ENCODE measurements at places on chromosomes 11 and 22. TPM values are rescaled to one million over a fixed set of nuclear protein-coding genes. Genes with fewer than 3 reads are reported as not detected.

The OR8G5 gene
- 0.05 TPM for total RNA-seq

The GPR83 gene
- total RNA-seq = 0.14 TPM

The SPTBN2 gene
- total RNA-seq = 5.5 TPM

The SIPA1 gene
- total RNA-seq = 51.9 TPM

The DEUP1 gene
- 0.33 TPM for total RNA-seq
